Neural crest cell (in vitro differentiated cells): ENCODE measurements at places on chromosomes 13 and 19.

DNA sequence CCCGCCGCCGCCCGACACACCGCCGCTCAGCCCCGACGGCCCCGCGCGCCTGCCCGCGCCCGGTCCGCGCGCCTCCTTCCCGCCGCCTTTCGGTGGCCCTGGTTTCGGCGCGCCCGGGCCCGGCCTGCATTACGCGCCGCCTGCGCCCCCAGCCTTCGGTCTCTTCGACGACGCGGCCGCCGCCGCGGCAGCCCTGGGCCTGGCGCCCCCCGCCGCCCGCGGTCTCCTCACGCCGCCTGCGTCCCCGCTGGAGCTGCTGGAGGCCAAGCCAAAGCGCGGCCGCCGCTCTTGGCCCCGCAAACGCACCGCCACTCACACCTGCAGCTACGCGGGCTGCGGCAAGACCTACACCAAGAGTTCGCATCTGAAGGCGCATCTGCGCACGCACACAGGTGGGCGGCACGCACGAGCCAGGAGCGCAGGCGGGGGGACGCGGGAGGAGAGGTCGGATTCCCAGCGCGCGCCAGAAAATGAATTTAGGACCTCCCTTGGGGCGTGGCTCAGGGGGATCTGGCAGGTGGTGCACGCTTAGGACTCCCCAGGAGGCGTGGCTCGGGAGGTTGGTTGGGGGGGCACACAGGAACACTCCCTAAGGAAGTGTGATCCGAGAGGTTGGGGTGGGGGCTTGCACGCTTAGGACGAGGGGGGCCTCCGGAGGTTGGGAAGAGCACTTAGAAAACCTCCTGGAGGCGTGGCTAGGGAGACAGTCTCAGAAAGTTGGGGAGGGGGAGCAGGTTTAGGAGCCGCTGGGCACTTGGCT lies 1.2 kb downstream of the KLF2 start:
- no peak for DNase-seq

DNA sequence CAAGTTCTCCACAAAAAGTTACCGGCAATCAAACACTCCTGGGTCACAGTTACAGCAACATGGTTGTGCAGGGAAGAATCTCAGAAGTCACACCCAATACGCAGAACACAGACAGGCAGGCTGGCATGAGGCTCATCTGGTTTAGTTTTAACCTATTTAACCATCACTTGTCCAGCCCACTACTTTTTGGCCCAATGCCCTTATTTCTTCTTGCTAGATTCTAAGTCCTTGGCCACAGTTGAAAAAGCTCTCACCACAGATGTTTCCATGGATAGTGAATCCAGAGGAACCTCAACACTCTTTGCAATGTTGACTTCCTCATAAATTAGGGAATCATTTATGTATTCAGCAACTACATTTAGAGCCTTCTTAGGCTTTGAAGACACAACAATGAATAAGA lies 50.7 kb upstream of the FNDC3A start:
- DNase-seq, result no peak

DNA sequence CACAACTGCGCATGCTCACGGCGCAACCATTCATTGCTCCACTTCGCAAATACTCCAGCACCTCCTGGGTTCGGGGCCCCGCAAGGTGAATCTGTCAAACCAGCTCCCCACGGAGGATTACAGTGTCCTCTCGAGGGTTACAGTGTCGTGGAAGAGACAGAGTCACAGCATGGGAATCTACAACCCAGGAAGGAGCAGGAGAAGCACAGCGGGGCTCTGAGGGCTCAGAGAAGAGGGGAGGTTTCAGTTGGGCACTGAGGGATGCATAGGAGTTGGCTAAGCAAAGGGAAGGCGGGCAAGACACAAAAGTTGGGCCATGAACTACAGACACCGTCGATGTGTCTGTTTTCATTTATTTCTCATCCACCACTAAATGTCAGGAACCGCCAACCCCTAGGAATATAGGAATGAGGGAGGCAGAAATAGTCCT lies 1.0 kb upstream of the GTF2F1 start:
- DNase-seq, result no peak

DNA sequence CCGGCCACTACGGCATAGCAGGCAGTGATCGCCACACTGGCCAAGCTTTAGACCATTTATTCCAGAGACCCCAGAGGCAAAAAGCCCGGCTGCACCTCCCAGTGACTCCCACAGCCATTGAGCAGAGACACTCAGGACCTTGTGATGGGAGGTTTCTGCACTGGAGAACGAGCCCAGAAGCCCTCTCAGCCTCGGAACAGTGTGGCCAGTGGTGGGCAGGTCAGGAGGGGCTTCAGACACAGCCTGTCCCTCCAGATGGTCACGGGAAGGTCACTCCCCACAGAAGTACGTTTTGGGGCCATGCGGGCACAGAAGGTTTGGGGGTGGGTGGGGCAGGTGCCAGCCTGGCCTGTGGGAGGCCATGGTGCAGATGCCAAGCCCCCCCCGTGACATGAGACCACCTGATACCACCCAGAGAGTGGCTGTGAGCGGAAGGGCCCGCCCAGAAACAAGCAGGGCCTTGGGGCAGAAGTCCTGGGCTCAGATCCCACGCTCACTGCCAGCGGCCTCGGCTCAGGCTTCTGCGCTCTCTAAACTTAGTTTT lies 599 bp upstream of the F10 start:
- no peak for DNase-seq

DNA sequence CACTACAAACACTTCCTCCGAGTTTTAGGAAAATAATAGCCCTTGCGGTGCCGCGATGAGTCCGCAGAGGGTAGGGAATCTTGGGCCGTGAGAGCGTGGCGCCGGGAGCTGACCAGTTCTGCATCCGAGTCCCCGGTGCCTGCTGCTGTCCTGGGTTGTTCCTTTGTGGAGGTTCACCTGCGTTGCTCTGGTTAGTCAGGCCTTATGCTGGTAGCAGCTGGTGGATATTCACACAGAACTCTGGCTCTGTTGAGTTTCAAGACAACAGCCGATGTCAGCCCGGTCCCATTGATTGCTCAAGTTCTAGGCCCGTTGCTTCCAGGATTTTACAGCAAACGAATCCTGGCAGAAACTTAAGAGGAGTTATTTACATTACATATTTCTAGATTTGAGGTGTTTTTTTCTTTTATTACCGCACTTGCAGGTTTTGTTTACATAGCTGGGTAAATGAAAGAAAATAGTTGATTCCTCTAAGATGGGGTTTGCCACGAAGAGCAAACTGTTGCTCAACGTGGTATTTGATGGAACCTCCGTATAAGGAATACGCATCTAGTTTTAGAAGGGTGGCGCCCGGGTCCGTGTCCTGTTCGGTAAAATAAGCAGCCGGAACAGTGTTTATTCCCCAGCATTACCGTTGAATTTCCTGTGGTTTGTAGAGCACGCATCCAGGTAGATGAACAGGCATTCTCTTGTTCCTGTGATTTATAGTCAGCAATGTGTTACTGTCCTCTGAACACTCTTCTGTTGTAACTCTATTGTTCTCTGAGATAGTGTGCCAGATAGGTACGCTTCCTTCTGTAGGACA lies 1.3 kb downstream of the CLDN10 start:
- DNase-seq, result no peak

- no peak for DNase-seq
Measured at GRCh38 chr19:40755248-40755624, 4.2 kb downstream of the SNRPA start.

DNA sequence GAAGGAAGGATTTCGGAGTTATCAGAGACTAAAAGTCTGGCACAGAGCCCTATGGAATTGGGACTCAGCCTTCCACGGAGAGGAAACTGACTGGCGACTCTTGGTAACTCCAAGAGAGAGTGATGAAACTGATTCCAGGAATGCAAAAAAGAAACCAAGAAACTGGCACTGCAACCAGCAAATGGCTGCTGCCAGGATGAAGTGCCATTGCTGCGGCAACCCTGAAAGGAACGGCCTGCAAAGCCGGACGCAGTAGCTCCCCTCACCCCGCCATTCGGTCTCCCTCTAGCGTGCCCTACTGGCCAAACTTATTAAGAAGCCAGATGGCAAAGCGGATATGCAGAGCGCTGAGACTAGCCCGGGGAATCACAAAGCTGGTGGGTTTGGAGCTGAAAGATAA lies 236.0 kb downstream of the PCDH9 start:
- peak; percentile 69 for DNase-seq

- no peak for DNase-seq
Measured at GRCh38 chr19:4019578-4019977, 12.0 kb downstream of the PIAS4 start.

GRCh38 chr13:102970542-102970941 lies 95.7 kb downstream of the SLC10A2 start:
- no peak for DNase-seq

DNA sequence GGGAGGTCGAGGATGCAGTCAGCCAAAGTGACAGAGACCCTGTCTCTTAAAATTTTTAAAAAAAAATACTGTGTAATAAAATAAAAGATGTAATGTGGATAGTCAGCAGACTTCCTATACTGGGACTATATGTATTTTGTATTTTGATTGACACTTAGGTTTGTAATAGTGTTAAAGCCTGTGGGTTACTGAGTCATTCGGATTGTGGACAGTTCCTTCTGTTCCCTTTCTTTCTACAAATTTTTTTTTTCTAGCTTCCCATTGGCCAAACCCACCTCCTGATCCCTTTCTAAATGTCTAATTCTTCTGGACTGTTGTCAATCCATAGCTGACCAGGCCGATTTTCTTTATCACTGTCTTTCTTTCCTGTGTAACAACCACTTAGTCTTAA lies 108.0 kb downstream of the DNAJC3 start:
- no peak for DNase-seq

DNA sequence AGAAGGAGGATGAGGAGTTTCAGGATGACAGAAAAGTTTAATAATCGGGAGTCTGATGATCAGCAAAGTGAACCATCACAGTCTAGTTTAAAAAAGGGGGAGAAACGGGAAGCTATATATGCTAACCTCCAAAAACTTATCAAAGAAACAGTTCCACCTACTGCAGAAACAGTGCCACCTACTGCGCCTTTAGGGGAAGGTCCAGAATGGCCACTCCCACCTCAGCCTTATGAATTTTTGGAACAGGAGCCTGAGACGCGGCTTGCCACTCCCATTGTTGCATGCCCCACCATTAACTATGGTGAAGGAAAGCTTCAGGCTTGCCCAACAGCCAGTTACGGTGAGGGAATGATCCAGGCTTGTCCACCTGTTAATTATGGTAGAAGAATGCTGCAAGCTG lies 929.0 kb downstream of the SLITRK6 start:
- DNase-seq, result no peak

DNA sequence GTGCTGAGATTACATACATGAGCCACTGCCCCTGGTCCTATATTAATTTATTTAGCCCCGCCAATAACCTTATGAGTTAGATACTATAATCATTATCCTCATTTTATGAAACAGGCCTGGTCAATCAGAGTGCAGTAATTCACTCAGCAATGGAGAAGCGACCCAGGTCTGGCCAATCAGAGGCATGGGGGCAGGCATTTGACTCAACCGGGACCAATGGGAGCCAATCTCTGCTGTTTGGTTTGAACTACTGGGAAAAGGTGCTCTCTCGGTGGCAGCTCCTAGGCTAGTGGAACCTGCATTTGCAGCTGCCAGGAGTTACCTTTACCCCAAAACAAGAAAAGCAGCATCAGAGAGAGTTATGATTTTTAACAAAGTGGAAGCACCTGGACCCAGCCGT lies 6.6 kb downstream of the SIRT2 start:
- DNase-seq, result no peak

GRCh38 chr13:60213236-60213744 lies 49.6 kb upstream of the DIAPH3 start:
- DNase-seq, result no peak

GRCh38 chr19:19554074-19555023 lies 16.3 kb downstream of the CILP2 start:
- peak; percentile 70 for DNase-seq

GRCh38 chr19:45870798-45871197 lies 6.7 kb downstream of the FOXA3 start:
- DNase-seq, result no peak

DNA sequence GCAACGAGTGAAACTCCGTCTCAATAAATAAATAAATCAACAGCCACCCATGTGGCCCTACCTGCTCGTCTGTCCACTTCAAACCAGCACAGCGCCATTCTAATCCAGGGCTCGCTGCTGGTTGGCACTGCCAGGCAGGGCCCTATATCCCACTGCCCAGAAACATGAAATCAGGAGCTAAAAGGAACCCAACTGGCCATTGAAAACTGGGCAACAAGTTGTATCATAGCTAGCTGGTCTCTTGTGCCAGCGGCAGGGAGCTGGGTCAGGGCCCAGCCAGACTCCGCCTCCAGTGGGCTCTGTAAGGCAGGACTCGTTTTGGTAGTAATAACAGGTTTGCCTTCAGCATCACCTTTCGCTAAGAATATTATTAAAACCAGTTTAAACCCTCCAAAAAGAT lies 39.3 kb downstream of the GGACT start:
- DNase-seq, result no peak

DNA sequence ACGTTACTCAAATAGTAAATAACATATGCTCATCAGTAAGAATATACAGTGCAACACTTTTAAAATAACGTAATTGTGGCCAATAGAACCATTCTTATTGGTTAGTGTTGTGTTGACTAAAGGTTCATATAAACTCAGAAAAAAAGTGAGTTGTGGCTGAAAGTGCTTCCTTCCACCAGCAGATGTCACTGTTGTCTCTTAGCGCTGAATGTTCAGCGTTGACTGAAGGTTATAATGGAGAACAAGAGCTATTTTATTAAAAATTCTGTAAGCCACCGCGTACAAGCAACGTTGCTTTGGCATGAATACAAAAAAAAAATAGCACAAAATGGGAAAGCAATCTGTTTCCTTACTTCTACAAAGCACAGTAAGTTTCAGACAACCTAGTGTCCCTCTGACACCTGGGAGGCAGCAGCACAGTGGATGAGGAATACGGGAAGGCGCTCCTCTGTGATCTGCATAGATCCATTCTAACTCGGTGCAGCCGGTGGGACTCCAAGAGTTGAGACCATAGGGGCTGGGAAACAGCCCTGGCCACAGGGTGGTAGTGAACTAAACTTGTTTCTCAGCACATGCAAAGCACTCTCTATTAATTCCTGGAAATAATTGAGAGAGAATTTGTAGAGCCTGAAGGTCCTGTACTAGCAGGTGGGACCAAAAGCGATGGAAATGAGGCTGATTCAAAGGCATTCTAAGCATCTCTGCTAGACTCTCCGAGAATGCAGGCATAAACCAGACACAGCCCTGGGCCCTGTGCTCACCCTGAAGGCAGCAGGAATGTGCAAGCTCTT lies 23.9 kb upstream of the OXGR1 start:
- peak; percentile 23 for DNase-seq

DNA sequence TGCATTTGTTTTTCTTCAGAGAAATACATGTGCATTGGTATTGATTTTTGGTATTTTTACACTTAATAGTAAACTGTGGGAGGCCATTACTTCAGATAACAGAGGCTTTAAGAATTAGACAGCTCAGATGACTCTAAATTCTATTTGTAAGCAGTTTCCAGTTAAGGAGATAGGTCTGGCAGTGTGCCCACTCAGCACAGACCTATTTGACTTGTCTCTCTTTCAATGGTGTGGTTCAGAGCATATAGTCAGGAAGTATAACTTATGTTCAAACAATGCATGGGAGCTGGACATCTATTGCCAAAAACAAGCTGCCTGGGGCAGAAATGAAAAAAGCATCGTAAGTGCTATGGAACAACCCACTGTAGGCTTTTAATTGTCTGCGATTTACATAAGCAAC lies 370.7 kb downstream of the HS6ST3 start:
- DNase-seq, result no peak
